Central memory CD8-positive, alpha-beta T cell (primary cell): ENCODE measurements at places on chromosomes 2 and 18.

DNA sequence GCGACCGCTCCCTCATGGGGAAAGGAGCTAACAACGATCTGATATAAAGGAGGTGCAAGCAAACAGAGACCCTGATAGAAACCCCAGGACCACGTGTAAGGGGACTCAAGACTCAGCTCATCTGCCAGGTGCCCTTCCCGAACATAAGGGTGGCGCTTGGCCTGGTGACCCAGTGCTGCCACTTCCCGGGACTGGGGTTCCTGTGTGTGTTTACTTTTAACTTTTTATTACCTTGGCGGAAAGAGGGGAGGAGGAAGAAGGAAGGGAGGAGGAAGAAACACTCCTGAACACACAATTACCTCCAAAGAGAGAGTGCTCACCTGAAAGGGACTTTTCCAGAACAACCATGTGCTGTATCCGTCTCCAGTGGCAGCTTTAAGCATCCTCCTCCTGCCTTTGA lies 56.5 kb upstream of the EDAR start:
- DNase-seq, result no peak

GRCh38 chr2:42663106-42663780 lies 94.8 kb downstream of the MTA3 start:
- peak; percentile 33 for DNase-seq

DNA sequence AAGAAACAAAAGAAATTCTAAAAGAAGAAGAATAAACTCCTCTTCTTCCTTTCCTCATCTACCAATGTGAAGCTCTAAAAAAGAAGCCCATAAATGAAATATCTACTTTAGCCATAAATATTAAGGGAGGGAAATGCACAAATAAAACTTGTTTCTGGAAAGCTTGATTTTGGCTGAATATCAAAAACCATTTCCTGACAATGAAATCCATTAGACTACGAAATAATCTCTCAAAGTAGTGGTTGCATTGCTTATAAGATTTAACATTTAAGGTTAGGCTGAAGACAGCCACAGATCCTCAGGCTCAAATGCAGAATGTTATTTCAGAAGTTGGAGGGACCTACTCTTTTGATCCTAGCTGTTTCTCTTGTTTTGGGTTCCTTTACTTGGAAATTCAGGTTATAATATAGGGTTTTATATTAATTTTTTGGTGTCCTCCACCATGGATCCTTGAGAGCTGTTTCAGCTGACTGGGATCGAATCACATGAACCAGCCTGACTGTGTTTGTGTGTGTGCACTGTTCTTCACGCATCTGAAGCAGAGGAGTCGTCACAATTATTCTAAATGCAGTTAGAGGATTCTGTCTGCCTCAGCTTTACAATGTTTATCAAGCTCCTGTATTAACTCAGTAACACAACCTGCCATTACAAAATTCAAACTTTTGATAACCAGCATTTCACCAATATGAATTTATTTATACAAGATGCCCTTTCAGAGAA lies 474.8 kb downstream of the ARHGAP15 start:
- no peak for DNase-seq

DNA sequence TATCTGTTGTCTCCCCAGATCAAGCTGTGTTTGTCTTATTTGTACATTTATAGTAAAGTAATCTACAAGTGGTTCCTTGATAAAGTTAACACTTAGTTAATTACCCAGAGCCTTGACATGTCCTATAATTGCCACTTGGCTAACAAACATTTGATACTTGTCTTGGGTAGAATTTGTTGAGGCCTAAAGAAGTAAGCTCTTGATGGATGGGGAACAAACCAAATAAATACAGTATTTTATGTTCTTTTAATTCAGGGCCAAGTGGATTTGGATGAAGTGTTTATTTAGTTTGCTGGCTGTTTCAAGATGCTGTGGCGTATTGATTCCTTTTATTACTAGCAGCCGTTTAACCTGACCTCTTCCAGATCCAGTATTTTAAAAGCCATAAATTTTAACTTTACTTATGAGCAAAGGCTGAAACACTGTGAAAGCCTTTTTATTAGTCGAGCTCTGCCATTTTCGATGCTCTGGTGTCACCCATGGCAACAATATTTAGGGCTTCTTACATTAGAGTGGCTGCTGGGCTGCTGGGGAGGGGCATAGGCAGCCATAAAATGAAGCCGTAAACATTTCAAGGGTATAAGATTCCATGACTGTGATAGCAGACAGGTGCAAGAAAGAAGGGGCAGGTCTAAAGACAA lies 401.6 kb upstream of the NRP2 start:
- no peak for DNase-seq

DNA sequence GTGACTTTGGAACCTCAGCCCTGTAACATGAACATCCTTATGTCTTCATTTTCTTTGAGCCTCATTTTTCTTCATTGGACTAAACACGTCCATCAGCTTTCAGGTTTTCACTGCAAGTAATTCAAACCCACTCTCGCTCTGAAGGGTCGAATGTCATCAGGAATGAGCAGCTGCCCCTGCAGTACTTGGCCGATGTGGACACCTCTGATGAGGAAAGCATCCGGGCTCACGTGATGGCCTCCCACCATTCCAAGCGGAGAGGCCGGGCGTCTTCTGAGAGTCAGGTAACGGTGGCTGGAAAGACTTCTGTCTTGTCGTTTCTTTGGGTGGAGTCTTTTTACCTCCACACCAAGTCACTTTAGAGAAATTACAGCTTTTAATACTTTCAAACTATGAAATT lies 39.1 kb upstream of the PRLH start:
- DNase-seq, result no peak

DNA sequence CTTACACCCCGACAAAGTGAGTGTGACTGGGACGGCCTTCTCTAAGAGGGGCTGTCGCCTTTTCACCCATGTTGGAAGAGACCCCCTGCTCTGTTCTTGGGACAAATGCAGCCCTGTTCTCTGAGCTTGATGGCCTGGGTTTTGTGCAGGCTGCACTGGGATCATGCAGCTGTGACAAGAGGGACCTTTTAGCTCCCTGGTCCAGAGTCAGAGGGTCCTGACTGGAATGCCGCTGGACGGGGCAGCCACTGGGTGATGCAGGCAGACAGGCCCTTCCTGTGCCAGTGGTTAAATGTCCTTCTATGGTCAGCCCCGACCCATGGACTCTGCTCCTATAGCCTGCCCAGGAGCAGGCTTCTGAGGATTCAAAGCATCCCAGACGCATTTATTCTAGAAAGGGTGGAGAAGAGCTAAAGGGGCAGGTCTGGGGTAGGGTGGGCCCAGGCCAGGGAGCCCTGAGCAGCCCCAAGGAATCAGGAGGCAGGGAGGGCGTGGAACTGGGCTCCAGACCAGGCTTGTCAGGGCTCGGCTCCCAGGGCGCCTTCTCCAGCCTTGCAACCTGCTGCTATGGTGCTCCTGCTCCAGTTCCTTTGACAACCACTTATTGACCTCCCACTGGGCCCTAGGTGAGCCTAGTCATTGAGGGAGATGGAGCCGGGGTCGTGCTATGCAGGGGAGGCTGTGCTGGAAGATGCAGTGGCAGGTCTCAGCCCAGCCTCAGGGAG lies 277.9 kb upstream of the HS6ST1 start:
- DNase-seq, result no peak

DNA sequence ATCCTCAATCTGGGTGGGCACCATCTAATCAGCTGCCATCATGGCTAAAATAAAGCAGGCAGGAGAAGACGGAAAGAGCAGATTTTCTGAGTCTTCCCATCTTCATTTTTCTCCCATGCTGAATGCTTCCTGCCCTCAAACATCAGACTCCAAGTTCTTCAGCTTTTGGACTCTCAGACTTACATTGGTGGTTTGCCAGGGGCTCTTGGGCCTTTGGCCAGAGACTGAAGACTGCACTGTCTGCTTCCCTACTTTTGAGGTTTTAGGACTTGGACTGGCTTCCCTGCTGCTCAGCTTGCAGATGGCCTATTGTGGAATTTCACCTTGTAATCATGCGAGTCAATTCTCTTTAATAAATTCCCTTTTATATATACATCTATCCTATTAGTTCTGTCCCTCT lies 36.6 kb downstream of the DIPK1C start:
- no peak for DNase-seq

GRCh38 chr18:48136051-48136826 lies 205.8 kb upstream of the SMAD2 start:
- no peak for DNase-seq

DNA sequence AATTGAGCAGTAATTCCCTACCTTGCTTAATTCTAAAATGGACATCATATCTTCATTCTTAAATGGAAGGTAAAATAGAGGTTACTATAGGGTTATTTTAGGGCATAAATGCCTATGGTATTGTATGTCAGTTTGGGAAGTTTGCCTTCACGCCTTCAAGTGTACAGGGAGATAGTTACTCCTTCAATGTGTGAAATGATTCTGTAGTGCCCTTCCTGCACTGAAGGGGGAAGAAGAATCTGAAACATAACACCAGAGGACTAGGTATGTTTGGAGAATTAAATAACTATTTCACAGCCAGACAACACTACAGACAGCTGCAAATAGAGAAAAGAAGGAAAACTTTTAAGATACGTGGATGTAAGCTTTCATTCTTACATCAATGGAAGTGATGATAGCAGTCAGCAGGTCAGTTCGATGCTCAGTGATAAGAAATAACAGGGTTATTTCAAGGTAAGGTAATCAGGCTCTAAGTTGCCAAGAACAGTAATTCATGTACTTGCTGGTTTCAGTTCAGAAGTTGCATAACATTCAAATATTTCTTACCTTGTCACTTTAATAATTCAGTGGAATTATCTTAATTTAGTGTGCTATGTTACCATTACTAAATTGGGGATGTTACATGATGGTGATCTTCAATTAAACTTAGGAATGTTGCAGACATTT lies 4.0 kb downstream of the PKP4 start:
- no peak for DNase-seq

GRCh38 chr2:234550056-234550455 lies 53.2 kb upstream of the ARL4C start:
- no peak for DNase-seq

DNA sequence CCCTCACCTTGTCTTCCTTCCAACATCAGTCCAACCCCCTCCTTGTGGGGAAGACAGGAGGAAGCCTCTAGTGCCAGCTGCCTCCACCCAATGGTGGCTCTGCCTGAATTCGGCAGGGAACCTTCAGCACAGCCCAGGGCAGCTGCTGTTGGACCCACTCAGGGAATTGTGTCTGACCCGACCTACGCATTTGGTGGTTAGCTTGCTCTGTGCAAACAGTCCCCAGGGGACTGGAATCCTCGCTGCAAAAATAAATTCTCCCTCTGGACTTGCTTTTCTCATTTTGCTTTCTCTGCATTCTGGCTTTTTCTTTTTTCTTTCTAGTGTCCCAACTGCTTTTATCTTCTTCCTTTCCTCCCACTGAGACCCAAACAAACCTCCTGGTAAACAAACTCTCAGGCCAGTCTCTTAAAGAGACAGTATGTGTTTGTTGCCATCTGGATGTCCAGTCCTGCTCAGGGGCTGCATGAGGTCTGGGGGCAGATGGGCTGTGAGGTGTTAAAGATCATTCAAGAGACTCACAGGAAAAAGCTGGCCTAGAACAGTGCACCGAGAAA lies 137.7 kb upstream of the HAAO start:
- DNase-seq, result no peak

- DNase-seq, result no peak
Measured at GRCh38 chr2:15665067-15665942, 73.6 kb downstream of the DDX1 start.

DNA sequence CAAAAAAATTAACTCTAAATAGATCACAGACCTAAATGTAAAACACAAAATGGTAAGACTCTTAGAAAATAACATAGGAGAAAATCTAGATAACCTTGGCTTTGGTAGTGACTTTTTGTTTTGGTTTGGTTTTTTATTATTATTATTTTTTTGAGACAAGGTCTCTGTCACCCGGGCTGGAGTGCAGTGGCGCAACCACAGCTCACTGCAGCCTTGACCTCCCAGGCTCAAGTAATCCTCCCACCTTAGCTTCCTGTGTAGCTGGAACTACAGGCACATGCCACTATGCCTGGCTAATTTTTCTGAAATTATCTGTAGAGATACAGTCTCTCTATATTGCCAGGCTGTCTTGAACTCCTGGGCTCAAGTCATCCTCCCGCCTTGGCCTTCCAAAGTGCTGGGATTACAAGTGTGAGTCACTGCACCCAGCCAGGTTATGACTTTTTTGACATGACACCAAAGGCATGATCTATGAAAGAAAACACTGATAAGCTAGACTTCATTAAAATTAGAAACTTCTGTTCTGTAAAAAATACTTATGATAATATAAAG lies 88.0 kb downstream of the HNRNPLL start:
- DNase-seq, result no peak

GRCh38 chr18:62585274-62586150 lies 62.7 kb downstream of the ZCCHC2 start:
- no peak for DNase-seq

DNA sequence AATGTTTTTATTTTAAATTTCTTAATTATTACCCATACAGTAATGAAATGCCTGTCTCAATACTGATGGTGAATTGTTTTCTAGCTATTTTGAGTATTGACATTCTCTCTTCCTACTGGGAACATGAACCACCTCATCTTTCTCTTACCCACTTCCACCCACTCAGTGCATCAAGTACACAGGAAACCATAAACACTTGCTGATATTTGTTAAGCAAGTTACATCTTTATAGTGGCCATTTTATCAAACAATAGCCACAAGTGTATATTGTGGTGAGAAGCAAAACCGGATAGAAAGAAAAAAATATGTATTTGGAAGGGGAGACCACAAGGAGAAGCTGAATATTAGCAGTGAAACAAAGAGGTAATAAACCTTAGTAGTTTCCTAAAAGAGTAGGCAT lies 368.1 kb upstream of the HNRNPA3 start:
- DNase-seq, result no peak

DNA sequence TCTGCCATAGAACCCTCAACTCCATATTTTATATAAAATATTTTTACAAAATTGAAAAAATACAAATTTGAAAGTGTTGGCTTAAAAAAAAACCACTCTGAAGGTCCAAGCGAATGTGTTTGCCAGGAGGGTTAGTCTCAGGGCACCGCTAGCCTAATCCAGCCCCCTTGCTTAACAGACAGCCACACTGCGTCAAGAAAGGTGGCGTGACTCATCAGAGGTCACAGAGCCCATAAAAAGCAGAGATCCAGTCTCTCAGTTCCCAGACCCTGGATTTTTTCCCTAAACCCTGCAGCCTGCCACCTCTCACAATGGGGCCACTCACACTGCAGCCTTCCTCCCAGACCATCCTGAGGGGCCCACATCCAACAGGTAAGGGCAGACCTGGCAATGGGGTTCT lies 3.9 kb upstream of the TNS1 start:
- DNase-seq, result no peak
